ENCODE measurements at places on chromosomes 11 and 22.

DNA sequence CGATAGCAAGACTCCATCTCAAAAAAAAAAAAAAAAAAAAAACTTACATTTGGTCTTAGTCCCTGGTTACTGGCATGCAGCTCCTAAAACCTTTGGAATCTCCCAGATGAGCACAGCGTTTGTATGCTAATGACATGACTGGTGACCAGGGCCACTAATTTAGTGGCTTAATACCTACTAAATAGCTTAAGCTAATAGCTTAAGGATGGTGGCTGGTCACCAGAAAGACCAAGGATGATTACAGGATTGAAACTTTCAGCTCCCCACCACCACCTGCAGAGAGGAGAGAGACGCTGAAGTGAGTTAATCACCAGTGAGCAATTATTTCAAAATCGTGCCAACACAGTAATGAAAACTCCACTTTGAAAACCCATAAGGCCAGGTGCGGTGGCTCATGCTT, 37.1 kb downstream of the DENND5A start:
- no peak for DNase-seq

DNA sequence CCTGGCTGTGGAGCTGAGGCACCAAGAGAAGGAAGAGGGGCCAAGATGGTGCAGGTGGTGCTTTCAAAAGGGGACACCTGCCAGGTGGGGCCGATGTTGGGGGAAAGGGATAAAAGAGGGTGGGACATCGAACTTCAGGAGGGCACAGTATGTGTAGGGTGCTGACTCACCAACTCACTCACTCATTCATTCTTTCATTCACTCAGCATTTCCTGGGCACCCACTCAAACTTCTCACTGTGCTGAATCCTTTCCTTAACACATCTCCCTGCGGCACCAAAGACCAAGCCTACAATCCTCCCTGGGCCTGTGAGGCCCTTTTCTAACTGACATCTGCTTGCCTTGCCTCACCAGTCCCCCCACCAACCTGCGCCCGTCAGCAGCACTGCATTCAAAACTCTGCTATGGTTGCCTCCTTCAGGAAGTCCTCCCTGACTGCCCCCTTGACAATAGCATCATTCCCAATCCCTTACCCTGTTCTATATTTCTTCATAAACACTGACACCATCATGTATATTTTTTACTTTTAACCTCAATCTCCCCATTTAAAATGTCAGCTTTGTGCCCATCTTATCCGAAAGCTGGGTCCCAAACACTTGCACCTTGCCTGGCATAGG, 246.6 kb downstream of the MN1 start:
- DNase-seq, result no peak

GRCh38 chr11:85414175-85414574, 213.0 kb downstream of the DLG2 start:
- no peak for DNase-seq

DNA sequence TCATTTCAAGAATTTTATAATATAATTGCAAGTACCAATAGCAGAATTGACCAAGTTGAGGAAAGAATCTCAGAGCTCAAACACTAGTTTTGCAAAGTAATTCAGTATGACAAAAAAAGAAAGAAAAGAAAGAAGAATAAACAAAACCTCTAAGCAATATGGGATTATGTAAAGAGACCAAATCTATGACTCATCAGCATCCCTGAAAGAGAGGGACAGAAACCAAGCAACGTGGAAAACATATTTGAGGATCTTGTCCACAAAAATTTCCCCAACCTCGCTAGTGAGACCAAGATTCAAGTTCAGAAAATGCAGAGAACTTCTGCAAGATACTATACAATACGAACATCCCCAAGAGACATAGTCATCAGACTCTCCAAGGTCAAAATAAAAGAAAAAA, 203.7 kb upstream of the DDI1 start:
- no peak for DNase-seq

DNA sequence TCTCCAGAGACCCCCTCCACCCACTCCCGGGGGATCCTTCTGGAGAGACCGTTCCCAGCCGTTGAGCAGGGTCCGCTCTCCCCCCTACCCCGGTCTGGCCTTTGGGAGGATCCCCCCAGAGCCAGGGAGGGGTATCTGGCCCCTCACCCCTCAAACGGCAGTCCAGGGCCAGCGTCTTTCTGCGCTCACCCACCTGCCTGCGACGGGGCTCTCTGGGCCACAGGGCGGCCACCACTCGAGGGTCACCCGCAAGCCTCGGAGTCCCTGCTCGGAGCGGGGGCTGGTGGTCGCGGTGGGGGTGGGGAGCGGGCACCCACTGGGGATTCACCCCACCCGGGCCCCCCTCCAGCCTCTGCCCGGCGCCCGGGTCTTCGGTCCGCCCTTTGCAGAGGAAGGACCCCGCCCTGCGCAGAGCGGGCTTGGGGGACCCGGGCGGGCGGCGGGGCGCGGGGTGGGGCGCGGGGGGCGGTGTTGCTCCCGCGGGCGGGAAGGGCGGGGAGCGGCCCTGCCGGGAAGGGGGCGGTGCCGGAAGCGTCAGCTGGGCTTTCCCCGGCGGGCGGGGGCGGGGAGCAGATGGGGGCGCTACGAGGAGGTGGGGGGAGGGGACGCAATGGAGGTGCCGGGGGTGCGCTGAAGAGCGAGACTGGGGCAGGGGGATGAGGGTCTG, 16.6 kb downstream of the CRELD2 start:
- DNase-seq, result no peak

DNA sequence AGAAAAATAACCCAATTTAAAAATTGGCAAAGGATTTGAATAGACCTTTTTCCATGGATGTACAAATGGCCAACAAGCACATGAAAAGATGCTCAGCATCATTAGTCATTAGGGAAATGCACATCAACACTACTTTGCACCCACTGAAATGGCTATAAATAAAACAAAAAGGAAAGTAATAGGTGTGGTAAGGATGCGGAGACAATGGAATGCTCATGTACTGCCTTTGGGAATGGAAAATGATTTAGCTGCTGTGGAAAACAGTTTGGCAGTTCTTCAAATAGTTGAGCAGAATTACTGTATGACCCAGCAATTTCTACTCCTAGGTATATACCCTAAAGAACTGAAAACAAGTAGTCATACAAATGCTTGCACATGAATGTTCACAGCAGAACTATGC, 37.4 kb downstream of the LARGE2 start:
- no peak for DNase-seq

DNA sequence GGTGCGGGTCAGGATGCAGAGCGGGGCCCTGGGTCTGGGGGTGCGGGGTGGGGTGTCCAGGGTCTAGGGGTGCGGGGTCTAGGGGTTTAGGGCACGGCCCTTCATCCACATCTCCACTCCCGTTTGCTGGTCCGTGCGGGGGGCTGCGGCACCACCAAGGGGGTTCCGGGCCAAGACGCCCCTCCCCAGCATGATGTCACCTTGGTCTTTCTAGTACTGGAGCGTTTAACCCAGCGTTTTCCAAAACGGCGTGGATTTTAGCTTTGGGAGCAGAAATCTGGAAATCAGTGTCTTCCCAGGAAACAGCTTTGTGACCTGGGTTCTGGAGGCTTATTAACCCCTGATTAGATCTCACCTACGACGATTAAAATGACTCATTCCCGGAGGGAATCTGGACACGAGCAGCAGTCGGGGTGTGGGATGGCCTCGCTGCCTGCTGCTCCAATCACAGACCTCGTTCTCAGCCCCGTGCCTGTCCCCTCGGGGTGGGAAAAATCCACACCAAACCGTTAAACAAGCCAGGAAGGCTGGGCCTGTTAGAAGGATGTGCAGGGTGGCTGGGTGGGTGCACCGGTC, 759 bp downstream of the AP2A2 start:
- DNase-seq, result no peak

GRCh38 chr22:43312608-43313007, 30.6 kb downstream of the SCUBE1 start:
- no peak for DNase-seq

- DNase-seq, result no peak
Measured at GRCh38 chr11:9028581-9028980, 24.8 kb upstream of the NRIP3 start.

- no peak for DNase-seq
Measured at GRCh38 chr11:1120532-1121330, 37.0 kb upstream of the MUC5AC start.

DNA sequence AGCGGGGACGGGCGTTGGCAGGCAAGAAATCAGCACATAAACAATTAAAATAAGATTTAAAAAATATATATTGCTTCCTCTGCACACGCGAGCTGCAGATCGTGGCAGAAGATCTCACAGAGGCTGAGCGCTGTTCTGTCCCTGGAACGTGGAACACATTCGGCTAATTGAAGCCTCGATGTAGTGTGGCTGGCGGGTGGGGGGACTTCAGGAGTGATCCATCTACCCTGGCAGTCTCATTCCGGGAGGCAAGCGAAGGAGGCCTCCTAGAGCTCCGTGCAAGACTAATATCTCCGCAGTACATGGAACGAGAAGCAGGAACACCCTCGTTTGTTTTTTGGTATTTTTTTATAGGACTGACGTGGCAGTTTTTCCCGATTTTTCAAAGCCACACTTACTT, 402.4 kb downstream of the MN1 start:
- DNase-seq, result no peak

DNA sequence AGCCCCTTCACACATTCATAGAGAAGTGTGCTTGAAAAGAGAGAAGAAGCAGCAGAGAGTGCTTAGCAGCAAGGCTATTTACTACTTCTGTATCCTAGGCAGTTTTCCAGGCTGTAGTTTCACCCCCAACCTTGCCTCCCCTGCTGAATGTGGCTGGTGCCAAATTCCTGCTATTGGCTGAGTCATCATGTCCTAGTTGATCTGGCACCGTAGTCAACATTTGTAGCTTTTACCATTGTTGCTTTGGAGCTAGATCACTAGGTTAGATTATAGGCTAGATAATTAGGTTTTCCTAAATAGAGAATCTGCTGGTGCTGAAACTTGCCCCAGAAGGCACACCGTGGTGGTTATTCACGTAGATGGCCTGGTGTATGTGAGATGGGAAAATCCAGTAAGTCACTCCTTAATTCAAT, 32.7 kb downstream of the ARHGAP42 start:
- no peak for DNase-seq

DNA sequence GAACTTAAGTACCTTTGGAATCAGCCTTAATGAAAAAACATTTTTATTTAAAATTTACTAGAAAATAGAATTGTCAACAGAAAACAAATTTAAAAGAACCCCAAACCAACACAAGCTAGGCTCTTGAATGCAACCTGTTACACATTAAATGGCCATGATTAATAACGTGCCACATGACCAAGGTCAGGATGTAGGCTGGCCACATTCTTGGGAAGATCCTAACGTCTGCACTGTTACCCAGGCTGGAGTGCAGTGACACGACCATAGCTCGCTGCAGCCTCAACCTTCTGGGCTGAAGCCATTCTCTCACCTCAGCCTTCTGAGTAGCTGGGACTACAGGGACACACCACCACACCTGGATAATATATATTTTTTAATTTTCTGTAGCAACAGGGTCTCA, 126.4 kb upstream of the APOA1 start:
- DNase-seq, result no peak

DNA sequence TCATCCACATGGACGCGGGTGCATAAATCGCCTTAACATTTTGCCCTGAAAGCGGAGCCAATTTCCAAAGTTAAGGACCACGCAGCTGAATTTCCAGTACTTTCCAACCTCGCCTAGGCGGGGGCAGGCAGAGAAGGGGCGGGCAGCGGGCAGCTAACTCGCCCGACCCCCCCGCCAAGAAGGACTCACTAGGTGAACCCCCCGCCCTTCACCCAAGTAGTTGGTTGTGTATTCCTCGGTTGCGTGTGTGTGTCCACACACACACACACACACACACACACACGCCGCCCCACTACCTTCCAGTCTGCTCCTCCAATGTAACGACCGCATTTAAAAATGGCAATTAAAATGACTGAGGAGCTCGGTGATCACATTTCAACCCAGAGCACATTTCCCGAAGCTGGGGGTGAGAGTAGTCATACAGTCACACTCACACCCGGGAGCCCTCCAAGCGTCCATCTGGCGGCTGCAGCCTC, 1.4 kb downstream of the TENM4 start:
- no peak for DNase-seq

GRCh38 chr22:25883482-25884033, 141.6 kb downstream of the MYO18B start:
- DNase-seq, result no peak

DNA sequence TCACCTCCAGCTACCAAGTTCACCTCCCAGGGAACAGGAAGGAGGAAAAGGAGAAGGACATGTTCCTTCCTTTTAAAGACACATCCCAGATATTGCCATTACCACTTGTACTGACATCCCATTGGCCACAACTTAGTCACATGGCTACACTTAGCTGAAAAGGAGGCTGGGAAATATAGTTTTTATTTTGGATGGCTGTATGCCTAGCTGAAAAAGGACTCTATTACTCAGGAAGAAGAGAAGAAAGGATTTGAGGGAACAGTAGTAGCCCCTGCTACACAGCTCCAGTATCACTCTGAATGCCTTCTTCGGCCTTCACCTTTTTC, 2.1 kb upstream of the APOA5 start:
- no peak for DNase-seq

DNA sequence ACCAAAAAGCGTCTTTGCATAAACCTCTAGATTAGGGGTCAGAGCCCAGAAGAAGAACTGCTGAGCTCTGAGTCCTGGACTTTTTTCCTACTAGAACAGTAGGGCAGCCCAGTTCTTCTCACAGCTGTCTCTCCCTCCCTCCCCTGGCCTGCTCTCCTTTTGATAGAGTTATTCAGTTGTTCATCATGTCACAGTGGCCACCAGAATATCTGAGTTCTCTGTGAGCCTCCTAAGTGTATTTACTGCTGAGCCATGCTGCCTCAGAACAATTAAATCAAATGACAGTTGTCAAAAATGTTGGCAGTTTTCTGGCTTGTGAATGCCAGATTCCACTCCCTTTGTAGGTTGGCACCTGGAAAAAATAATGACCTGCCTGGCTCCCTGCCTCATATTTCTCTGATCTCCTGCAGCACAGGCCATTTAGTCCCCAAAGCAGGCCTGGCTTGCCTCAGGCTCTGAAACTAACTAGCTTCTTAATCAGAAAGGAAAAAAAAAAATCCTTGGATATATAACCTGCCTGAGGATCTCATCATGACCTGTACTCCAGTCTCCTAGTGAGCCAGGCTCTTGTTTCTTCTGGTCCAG, 377.4 kb upstream of the LARGE1 start:
- DNase-seq, result no peak

Data from RWPE2 (cell line).